Muscle of leg (tissue), 16 donors: ENCODE measurements at places on chromosomes 3 and 15.

DNA sequence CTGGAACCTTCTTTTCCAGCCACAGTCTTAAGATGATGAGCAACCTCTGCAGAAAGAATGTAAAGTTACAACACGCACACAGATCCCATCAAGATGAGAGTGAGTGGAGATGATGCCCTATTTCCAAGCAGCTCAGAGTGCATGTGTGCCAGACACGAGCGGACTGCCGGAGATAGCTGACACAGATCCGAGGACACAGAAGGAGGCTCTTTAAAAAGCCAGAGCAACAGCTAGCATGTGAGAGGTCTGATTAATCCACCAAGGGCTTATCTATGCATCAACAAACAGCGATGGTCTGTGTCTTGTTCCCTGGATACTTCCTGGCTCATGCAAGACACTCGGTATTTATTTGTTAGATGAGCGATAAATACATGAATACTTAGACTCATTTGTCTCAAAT is 128.6 kb upstream of the DLG1 start:
- no peak for DNase-seq

DNA sequence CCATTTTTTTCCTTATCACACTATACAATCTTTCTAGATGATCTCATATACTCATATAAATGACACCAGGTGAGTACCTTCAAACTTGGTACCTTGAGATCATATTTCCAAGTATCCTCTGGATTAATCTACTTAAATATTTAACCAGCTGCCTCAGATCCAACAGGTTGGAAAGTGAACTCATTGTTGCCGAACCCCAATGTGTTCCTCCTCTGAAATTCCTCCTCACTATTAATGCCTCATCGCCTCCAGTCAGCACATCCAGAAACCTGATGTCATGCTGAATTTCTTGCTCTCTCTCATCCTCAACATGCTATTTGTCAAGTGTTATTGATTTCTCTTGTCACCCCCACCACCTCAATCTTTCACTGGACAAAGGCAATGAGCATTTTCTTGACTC is 221.8 kb downstream of the FMN1 start:
- no peak for DNase-seq

- no peak for DNase-seq
Observed at GRCh38 chr15:84552896-84553295, 47.9 kb upstream of the ZSCAN2 start.

DNA sequence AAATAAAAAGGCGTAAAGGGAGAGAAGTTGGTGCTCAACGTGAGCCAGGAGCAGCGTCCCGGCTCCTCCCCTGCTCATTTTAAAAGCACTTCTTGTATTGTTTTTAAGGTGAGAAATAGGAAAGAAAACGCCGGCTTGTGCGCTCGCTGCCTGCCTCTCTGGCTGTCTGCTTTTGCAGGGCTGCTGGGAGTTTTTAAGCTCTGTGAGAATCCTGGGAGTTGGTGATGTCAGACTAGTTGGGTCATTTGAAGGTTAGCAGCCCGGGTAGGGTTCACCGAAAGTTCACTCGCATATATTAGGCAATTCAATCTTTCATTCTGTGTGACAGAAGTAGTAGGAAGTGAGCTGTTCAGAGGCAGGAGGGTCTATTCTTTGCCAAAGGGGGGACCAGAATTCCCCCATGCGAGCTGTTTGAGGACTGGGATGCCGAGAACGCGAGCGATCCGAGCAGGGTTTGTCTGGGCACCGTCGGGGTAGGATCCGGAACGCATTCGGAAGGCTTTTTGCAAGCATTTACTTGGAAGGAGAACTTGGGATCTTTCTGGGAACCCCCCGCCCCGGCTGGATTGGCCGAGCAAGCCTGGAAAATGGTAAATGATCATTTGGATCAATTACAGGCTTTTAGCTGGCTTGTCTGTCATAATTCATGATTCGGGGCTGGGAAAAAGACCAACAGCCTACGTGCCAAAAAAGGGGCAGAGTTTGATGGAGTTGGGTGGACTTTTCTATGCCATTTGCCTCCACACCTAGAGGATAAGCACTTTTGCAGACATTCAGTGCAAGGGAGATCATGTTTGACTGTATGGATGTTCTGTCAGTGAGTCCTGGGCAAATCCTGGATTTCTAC is at the start of gene RARB:
RARB (plus strand) TSS at position 322 of the 847 bp plus-strand sequence; CDS start at position 791, 469 bp downstream.
- DNase-seq, result peak; percentile 98

GRCh38 chr3:87186608-87187159 is 40.4 kb upstream of the CHMP2B start:
- no peak for DNase-seq

DNA sequence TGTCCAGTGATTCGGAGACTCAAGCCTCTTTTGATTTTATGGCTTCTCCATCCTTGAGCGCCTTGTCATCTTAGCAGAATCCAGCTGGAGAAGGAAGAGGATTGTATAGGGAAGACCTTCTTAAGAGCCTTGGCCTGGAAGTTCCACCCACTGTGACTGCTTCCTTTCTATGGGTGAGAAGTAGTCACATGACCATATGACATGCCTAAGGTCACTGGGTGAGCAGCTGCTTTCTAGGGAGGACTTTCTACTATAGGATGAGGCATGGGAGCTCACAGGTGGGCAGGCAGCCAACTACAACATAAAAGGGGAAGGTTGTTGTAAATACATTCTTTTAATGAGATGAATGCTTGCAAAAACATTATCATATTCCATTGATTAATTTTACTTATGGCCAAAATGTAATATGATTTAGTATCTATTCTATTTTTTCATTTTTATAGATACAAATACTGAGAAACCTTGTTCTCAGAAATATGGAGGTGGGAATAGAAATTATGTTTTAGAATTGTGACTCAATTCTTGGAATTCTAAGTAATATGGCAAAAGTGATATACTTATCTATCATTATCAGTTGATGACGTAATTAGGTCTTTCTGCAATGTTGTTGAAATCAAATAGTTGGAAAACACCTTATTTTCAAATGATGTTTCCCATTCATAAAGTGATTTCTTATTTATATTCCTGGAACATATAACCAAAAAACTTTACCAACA is 53.6 kb upstream of the MINAR1 start:
- DNase-seq, result no peak

GRCh38 chr3:1036207-1036826 is 56.5 kb upstream of the CNTN6 start:
- no peak for DNase-seq

DNA sequence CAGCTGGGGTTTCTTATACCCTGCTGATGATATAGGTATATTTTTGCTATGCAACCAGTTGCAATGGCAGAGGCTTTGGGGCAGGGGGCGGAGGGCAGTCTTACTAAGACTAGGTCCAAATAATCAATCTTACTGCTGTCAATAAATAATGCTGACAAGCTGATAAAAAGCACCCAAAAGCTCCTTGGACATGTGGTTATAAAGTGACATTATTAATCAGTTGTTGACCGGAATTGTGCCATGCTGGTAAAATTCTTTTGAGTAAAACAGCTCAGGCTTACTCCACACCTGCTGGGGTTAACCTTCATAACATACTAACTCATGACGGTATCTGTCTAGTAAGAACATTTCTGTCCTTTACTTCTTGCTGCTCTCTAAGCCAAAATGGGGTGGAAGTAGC is 101.9 kb downstream of the CHST2 start:
- no peak for DNase-seq

DNA sequence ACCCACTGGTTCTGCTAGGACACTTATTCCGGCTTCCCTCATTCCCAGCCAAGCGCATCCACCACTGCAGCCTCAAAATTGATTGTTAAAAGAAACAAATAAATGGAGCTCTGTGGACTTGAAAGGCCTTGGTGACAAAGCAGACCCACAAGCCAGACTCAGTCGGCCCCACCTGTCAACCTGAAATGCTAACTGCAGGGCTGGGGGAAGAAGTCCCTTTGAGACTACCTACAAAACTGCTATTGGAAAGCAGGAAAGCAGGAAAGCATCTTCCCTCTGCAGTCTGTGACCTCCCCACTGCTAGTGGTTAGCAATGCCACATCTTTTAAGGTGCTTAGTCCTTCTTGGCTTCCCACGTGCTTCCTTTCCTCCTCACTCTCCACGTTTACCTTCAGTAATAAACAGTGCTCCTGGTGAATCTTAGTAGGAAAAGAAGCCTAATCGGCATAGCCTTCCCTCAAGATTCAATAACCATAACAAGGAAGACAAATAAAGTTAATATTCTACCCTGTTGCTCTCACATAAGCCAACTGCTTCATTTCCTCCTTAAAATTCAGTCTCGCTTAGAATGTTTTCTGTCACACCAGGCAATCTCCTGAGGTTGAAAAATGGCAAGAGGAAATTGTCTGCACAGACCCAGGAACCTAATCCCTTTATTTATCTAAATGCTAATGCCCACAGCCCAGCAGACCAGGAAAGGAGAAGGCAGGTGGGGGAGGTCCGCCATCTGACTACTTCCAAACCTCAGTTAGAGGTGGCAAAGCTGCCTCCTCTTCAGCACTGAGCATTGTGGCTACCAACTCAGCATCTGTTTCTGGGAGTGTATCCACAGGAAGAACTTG is 296.2 kb downstream of the NEK10 start:
- DNase-seq, result no peak

GRCh38 chr3:157921811-157922210 is 184.4 kb downstream of the SHOX2 start:
- peak; percentile 91 for DNase-seq

DNA sequence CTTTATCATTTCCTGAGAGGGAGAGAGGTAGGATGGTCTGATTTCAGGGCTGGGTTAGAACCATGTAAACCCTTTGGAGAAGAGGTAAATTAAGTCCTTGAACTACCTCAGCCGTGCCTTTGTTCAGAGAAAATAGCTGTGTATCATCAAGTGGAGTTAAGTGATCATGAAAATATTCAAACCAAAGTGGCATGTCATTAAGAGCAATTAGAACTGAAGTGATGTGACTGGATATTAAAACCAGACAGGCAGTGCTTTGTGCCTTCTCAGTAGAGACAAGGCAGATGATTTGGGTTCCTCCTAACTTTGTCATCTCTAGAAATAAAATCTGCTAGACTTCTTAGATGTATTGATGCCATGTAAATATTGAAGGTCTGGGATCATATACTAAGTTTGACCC is 171.5 kb downstream of the IL5RA start:
- DNase-seq, result no peak
